Jurkat, Clone E6-1 (cell line): ENCODE measurements at places on chromosomes 3 and 15.

- no peak for DNase-seq
These were observed 237.7 kb upstream of the AZI2 start for GRCh38 chr3:28586325-28586724.

DNA sequence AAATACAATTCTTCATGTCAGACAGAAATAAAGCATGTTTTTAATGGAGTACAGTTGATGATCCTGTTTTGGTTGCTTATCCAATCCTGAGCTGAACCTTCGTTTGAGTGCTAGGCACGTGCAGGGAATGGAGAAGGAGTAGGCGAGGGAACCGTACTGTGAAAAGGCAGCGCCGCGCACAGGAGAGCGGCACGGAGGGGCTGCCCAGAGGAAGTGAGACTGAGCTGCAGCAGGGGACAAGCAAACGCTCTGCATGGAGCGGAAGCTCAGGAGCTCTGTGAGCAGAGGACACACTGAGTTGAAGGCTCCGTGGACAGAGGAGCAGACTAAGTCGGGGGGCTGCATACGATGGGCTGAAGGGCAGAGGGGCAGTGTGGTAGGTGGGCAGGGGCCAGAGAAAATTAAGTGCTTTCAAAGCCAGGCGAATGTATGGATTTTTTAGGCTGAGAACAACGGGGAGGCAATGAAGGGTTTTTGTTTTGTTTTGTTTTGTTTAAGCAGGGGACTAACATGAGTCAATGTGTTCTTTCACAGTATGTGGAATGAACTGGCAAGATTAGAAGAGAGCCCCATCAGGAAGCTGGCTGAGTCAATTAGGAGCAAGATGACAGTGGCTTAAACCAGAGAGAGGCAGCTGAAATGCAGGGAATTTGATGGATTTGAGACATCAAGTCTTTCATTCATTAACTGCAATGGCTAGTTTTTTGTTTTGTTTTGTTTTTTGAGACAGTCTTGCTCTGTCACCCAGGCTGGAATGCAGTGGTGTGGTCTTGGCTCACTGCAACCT lies 23.8 kb upstream of the TM2D3 start:
- no peak for DNase-seq

DNA sequence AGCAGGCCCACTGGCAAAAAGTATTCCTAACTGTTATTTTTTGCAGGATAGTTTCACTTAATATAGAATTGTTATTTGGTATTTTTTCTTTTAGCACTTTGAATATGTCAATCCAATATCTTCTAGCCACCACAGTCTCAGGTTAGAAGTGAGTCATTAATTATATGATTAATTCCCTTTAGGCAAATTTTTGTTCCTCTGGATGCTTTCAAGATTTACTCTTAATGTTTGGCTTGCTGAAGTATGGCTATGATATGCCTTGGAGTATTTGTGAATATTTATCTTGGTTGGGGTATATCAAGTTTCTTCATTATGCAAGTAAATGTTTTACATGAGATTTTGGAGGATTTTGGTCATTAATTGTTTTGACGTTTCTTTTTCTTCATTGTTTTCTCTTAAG lies 152.1 kb upstream of the ALCAM start:
- DNase-seq, result no peak

- no peak for DNase-seq
These were observed 72.9 kb downstream of the OCA2 start for GRCh38 chr15:28026221-28026620.

GRCh38 chr3:156211583-156211982 lies 91.2 kb downstream of the KCNAB1 start:
- peak; percentile 7 for DNase-seq

DNA sequence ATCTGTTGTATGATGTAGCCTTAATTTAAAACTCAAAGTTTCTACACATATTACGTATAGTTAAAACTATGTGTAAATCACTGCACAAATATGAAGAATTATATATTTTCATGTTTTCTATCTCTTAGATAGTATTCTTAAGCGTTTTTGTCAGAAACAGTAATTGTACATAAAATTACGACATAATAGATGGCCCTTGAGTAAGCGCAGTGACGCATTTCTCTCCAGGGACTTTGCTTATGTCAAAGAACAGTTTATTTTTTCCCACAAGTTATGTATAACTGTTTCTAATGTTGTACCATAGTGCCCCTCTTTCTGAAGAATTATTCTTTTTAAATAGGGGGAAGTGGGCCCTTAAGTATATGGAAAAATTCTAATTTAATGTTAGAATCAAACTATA lies 934.0 kb downstream of the VGLL3 start:
- no peak for DNase-seq

DNA sequence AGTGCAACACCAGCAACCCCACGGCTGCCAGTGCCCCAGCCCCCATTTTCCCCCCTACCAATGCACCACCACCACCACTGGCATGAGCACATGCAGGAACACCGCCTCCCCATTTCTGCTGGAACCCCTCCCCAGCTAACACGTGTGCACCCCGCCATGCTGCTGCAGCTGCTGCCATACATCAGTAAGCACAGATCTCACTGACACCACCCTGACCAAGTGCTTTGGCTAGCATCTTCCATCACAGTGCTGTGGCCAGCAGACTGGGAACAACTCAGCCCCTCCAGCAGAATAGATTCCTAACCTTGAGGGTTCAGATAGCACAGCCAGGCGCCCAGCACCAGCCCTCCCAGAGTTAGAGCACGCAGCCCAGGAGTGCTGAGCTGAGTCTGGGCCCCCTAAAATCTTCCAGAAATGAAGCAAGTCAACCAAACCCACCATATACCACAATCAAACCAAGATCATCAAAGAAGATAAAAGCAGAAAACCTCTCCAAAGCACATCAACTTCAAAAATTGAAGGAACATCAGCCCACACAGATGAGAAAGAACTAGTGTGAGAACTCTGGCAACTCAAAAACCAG lies 81.2 kb upstream of the CDV3 start:
- DNase-seq, result peak; percentile 78

DNA sequence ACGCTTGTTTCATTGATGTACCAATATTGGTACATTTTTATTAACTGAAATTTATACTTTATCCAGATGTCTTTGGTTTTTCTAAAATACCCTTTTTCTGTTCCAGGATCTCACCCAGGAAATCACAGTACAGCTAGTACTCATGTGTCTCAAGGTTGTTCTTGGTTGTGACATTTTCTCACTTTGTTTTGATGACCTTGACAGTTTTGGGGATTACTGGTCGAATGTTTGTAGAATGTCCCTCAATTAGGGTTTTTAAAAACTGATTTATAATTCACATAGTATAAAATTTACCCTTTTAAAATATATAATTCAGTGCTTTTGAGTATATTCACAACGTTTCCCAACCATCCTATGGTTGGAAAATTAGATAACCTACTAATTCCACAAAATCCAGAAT lies 6.3 kb upstream of the SNRPN start:
- DNase-seq, result no peak

DNA sequence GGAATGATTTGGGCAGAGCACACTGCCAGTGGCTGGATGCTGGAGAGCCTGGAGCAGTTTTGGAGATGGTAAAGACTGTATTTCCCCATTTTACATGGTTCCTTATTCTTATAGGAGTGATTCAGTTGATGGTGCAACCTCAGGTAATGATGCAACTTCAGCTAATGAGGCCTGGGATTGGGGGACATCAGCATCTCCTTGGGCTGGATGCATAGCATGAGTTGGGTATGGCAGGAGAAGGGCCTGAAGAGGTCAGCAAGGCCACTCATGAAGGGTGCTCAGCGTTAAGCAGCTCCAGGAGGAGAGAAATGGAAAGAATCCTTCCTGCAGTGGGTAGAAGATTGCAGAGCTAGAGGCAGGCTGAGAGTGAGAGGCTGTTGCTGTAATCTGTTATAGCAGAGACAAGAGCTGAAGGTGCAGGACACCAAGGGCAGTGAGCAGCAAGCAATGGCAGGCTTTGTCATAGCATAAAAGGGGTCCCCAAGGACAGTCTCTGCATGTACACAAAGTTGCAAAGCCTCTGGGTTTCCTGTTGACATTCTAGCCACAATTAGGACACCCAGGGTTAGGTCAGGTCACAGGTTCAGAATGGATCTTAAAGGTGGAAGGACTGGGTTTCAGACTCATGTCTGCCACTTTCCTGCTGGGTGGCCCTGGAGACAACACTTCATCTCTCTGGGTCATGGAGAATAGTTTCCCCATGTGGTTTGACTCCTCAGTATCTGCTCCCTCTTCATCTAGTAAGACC lies 29.5 kb upstream of the SNRK start:
- DNase-seq, result no peak
